Mesangial cell (primary cell): ENCODE measurements at places on chromosomes 16 and 17. TPM values are rescaled to one million over a fixed set of nuclear protein-coding genes. Genes with fewer than 3 reads are reported as not detected.

SLC6A2 gene
- not detected in 2 replicates for total RNA-seq

GGA2 gene
- total RNA-seq = 27.7 and 48.4 TPM in 2 replicates

AGRP gene
- total RNA-seq = not detected in 2 replicates

MT4 gene
- total RNA-seq = not detected in 2 replicates

DOC2A gene
- total RNA-seq = 0.49 and 0.76 TPM in 2 replicates

CMTM2 gene
- 0.13 and 1.3 TPM in 2 replicates for total RNA-seq

GPT2 gene
- total RNA-seq = 23.1 and 47.6 TPM in 2 replicates

RNU2-1 gene
- total RNA-seq = not detected in 2 replicates

NDRG4 gene
- total RNA-seq = 23.5 and 28.0 TPM in 2 replicates

SLFN12L gene
- total RNA-seq = not detected in 2 replicates

EPX gene
- not detected in 2 replicates for total RNA-seq
